NCI-H2029 treated with DMSO at 0.1 percent for 48 hours (cell line): ENCODE measurements at places on chromosomes 3 and 15.

- DNase-seq: no peak
Observed at GRCh38 chr15:51390966-51391422, 49.5 kb downstream of the GLDN start.

GRCh38 chr3:178419071-178419470 is 117.2 kb upstream of the KCNMB2 start:
- DNase-seq: peak; percentile 65

DNA sequence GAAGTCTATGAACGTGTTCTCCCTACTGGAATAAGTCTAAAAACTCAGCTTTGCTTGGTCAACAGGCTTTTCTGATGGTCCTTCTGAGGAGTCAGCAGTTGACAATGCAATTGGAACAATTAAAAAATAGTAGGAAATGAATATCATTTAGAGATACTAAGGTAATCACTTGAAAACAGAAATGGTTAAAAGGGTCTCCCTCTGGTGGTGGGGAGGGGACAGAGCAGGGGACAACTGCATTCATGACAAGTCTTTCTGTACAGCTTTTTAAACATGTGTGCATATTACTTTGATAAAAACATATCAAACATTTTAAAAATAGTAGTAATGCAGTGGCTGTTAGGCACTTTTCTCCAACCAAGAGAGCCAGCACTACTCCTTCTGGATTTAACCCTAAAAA is 119.9 kb upstream of the FHIT start:
- no peak for DNase-seq

- DNase-seq: no peak
Observed at GRCh38 chr3:187136936-187137335, 2.4 kb downstream of the RPL39L start.

GRCh38 chr3:25804676-25805075 is 14.8 kb downstream of the OXSM start:
- DNase-seq: no peak

DNA sequence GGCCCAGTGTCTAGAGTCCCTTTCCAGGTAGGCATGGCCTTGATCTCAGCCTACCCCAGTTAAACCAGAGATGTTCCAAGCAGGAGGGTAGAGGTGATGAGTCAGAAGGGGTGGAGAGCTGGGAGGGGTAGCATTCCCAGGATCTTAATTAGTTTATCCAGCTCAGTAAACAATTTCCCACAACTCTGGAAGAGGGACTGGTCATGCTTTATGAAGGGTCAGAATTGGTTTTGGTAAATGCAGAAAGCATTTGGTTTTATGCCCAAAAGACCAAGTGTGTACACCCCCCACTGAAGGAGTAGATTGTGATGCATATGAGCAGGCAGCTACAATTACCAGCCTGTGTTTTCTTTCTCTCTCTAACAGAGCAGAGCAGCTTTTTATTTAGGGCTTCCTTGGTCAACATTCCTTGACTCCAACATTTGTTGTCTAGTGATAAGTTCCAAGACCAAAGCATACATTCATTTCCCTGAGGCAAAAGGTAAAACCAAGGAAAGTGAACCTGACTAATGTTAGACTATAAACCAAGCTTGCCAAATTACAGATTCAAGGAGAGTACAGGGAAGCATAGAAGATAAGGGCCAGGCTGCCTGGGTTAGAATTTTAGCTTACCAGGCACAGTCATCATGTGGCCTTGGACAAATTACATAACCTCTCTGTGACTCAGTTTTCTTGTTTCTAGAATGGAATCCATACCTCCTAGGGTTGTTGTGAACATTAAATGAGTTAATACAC is 17.6 kb downstream of the EXOSC7 start:
- no peak for DNase-seq

- no peak for DNase-seq
Observed at GRCh38 chr15:42284551-42284950, 11.3 kb upstream of the TMEM87A start.

DNA sequence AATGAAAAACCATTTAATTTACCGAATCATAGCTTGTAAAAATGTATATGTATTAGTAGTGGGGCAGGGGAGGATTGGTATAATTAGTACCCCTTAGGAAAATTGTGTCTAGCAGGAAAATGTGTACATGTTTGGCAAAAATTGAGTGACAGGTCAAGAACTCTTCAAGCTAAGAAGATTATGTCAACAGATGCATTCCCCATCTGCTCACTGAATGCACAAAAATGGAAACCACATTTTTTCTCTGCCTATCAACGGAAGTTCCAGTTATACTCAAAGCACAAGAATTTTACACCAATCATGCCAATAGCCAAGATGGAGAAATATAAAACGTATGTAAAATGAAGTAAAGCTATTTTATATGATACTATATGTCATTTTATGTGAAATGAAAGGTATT is 377.8 kb downstream of the KCNH8 start:
- DNase-seq: no peak

DNA sequence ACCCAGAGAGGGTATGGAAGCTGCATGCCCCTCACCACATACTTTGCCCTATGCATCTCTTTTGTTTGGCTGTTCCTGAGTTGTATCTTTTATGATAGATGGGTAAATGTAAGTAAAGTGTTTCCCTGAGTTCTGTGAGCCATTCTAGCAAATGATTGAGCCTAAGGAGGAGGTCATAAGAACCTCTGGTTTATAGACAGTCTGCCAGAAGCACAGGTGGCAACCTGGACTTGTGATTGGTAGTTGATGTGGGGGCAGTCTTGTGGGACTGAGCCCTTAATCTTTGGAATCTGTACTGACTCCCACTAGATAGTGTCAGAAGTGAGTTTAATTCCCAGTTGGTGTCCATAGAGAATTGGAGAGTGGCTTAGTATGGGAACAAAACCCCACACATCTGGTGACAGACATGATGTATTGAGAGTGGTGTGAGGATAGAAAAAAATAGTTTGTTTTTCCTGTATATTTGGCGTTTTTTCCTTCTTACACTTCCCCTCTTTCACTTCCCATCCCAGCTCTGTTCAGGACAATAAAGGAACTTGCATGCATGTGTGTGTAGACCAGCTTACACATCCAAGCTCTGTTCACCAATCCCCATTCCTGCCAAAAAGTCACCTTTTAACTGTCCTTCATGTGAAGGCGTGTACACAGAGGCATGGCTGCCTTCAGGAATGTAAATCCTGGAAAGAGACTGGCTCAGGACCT is 38.1 kb upstream of the SPPL2A start:
- no peak for DNase-seq

DNA sequence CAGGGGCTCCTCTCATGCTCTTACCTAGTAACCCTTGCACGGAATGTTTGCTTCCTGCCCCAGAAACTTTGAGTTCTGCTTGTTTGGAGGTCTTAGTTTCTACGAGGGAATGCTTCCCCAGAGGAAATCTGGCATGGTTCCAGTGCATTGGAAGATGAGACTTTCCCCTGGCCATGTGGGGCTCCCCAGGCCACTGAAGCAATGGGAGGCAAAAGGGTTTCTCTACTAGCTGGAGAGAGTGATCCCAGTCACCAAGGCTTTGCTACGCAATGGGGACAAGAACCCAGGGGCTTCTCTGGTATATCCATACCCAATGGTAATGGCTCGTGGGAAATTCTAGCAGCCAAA is 44.2 kb upstream of the RPL32 start:
- DNase-seq: no peak

DNA sequence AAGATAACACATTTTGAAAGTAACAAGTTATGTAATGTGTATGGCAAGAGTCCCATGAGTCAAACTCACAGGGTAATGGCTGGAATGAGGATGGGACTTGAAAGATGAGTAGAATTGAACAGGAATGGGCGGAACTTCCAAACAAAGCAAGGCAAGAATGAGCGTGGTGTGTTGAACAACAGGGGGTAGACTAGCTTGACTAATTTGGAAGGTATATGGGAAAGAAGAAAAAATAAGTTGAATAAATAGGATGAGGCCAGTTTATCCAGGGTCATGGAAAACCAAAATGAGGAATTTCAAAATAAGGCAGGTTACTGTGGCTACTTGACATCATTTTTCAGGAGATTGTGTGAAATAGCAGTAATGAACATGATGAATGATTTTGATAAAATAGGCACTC is 2.5 kb upstream of the DPH6 start:
- DNase-seq: no peak
